Activated CD8-positive, alpha-beta T cell treated with anti-CD3 and anti-CD28 coated beads for 36 hours (primary cell): ENCODE measurements at places on chromosomes 7 and 10. TPM values are rescaled to one million over a fixed set of nuclear protein-coding genes. Genes with fewer than 3 reads are reported as not detected.

TMEM26 gene
- not detected for total RNA-seq

- DNase-seq = no peak
Observed at GRCh38 chr7:122412883-122413282, 108.3 kb upstream of the FEZF1 start.

GRCh38 chr7:44368455-44368854 is 43.1 kb upstream of the CAMK2B start:
- no peak for DNase-seq

DYDC2 gene
- 0.70 TPM for total RNA-seq
